Activated CD8-positive, alpha-beta memory T cell treated with anti-CD3 and anti-CD28 coated beads for 4 hours (primary cell): ENCODE measurements at places on chromosomes 5 and 9.

GRCh38 chr5:115456539-115457040 is 88.0 kb downstream of the FEM1C start:
- no peak for DNase-seq

DNA sequence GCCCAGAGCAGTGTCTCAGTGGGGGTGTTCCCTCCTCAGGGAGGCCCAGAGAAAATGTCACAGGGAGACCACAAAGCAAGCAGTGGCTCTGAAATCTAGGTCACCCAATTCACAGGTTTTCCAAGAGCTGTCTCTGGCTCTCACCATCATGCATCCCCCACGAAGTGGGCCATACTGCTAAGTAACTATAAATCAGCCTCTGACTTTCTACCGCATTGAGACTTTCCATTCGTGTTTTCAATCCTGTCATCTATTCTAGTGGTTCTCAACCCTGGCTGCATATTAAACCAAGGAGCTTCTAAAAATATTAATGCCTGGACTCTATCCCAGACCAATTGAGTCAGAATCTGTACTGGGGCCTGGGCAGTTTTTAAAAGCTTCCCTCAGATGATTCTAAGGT is 2.0 kb upstream of the C1QTNF3 start:
- no peak for DNase-seq

DNA sequence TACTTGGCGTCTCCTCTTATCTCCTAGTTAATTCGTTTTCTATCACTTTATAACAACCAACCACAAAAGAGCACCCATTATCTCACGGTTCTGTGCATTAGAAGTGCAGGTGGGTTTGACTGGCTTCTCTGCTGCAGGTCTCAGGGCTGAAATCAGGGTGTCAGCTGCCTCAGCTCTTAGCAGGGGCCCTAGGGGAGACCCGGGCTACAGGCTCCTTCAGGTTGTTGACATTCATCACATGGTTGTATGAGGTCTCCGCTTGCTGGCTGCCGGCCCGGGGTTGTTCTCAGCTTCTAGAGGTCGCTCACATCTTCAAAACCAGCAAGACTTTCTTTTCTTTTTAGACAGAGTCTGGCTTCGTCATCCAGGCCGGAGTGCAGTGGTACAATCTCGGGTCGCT is 2.9 kb upstream of the ZMYND19 start:
- no peak for DNase-seq

DNA sequence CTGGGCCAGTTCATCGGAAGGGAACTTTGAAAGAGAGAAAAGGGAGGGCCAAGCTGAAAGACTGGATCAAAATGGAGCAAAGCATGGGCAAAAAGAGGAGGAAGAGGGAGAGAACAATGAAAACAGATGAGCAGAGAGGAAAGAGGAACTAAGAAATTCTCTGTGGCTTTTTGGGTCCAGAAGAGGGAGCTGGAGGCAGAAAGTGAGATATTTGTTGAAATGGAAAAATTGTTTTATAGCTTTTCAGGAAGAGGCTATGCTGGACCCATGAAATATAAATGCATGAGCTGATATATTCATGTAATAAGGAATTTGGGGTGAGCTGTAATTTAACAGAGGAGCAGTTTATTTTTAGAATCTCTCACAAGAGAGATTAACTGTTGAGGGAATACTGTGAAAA is 457.3 kb downstream of the DMAC1 start:
- no peak for DNase-seq

- no peak for DNase-seq
Measured at GRCh38 chr5:134873494-134873893, 677 bp upstream of the TXNDC15 start.

- DNase-seq, result no peak
Measured at GRCh38 chr9:86175743-86176456, 76.5 kb upstream of the GOLM1 start.

DNA sequence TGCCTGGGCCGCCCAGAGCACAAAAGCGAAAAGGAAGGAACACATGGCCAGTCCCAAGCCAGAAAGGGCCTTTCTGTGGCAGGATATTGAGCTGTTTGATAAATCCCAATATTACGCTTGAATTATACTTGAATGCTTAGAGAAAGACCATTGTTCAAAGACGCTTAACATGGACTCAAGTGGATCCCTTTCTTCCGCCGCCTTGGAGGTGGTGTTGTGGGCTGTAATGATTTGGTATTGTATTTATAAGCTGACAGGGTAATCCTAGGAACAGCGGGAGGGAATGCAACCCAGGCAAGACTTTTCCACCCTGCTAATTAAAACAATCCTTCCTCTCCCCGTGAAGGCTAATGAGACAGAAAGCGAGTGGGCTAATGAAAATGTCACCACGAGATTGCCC is 24.9 kb downstream of the CFAP77 start:
- DNase-seq, result no peak

DNA sequence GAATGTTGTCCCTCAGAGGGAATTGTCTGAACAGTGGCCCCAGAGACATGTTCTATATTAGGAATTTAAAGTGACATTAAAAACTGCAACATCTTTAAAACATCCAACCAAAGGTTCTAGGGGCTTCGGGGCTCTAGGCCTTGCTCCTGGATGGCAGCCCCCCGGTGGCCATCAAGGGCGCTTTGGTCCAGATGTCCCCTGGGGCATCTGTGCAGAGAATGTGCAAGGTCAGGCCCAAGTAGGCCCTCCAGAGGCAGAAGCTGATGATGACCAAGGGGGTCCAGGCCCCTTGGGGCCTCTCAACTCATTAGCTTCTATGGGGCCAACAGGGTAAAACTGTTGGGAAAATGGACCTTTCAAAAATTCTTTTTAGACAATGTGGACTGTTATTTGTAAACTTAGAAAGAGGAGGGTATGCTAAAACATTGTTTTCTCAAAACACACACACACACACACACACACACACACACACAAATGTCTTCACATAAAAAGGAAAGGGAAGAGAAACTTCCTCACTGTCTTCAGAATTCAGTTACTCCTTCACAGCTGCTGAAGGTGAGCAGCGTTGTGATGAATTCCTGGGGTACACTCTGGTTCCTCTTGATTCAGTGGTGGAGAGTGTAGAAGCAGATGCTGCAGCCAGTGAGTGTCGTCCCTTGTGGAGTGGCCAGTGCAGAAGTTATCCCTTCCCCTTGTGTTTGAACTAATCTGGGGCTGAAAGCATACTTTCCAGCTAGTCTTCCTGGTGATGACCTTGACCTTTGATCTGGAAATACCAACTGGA is 125.2 kb downstream of the WDR41 start:
- no peak for DNase-seq

GRCh38 chr9:89588271-89588879 is 16.4 kb upstream of the GADD45G start:
- DNase-seq, result no peak

- DNase-seq, result no peak
Measured at GRCh38 chr9:18379073-18379811, 94.7 kb upstream of the ADAMTSL1 start.

DNA sequence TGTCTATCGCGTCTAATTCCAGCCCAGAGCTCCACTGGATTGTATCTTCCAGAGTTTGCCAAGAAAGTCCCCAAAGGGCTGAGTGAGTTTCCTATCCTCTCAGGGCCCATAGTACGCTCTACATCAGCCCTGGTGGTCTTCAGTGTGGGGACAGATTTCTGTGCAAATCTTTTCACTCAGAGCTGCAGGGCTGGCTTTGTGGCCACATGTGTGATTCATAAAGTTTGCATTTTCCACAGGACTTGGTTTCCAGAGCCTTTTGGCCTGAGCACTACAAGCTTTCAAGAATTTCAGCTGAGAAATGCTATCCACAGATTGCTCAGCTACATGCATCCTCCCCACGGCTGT is 76.7 kb upstream of the CXCL14 start:
- DNase-seq, result no peak

GRCh38 chr5:156846914-156847313 is 3.2 kb upstream of the PPP1R2B start:
- DNase-seq, result no peak

DNA sequence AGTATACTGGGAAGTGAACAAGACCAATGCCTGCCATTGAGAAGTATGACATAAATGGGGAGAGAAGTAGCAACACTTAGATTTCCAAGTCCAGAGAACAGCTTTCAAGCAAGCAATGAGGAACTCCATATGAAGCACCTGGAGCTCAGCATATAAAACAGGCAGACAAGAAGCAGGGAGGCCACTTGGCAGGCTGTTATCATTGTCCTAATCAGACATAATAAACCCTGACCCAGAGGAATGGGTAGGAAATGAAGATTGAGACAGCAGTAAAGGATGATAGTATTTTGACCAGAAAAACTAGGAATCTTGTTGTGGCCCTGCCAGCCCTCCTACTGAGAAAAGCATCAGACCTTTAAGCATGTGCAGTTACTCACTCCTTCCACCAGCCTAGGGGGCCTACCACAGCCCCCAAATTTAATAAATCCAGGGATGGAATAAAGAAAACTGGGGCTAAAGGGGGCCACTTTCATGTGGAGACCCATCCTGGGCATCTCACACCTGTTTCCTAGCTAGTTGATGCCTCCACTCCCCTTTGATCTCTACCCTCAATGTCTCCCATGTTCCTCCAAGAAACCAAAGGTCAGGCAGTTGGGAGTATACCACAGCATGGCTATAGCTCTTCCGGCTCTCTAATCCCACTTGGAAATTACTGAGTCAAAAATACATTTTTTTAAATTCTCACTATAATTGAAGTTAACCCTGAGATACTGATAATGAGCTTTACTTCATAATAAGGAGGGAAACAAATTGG is 135.1 kb downstream of the SIL1 start:
- DNase-seq, result no peak

GRCh38 chr9:17862101-17862500 is 283.2 kb downstream of the SH3GL2 start:
- no peak for DNase-seq

DNA sequence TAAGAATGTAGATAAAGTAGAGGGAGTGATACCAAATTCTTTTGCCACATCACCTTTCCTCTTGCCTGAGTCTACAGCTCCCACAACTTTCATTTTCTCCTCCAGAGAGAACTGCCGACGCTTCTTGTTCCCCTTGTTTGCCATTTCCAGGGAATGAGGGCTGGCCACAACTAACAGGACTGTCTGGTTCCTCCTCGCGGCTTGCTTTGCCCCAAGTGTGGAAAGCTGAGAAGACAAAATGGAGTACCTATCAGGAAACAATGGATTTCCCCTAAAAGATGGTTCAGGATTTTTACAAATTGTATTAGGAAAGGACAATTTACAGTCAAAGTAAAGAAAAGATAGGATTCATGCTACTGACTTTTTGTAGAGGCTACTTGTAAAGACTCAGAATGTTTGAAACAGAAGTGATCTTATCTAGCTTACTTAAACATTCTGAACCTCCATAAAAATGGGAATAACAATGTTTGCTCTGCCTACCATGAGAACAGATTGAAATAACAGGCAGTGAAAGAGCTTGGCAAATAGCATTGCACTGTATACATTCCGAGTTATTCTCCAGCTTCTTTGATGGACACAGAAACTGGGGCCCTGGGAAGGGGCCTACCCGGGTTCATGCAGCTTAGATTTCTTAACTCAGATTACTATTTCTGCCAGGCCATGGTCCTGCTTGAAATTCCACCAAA is 4.1 kb downstream of the TIGD6 start:
- DNase-seq, result no peak

DNA sequence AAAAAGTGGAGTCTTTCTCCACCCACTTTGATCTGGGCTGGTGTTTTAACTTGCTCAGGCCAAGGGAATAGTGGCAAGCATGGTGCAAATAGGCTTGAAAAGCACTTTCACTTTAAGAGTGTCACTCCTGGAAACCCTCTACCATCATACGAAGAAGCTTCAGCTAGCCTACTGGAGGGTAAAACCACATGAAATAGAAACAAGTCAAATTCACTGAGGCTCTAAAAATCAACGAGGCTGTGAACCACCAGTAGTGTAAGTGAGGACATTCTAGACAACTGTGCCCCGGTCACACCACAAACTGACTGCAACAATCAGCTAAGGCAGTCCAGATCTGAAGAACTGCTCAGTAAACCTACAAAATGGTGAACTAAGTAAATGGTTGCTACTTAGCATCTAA is 2366.3 kb upstream of the C9orf72 start:
- no peak for DNase-seq

- no peak for DNase-seq
Measured at GRCh38 chr5:66436721-66437120, 159.5 kb upstream of the MAST4 start.

GRCh38 chr5:127549551-127549950 is 32.1 kb downstream of the PRRC1 start:
- no peak for DNase-seq

GRCh38 chr5:159936686-159937329 is 20.5 kb downstream of the ADRA1B start:
- no peak for DNase-seq

- no peak for DNase-seq
Measured at GRCh38 chr5:139783436-139783965, 12.1 kb upstream of the PSD2 start.

DNA sequence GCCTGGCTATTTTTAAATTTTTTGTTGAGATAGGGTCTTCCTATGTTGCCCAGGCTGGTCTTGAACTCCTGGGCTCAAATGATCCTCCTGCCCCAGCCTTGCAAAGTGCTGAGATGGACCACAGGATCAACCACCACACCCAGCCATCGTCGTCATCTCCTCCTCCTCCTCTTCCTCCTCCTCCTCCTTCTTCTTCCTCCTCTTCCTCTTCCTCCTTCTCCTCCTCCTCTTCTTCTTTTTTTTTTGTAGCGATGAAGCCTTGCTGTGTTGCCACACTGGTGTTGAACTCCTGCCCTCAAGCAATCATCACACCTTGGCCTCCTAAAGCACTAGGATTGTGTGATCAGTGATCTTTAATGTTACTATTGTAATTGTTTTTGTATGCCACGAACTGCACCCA is 49.4 kb upstream of the ERBIN start:
- DNase-seq, result no peak

- no peak for DNase-seq
Measured at GRCh38 chr9:117466111-117466510, 51.3 kb upstream of the ASTN2 start.

- DNase-seq, result no peak
Measured at GRCh38 chr5:169424279-169424655, 123.3 kb upstream of the SLIT3 start.

DNA sequence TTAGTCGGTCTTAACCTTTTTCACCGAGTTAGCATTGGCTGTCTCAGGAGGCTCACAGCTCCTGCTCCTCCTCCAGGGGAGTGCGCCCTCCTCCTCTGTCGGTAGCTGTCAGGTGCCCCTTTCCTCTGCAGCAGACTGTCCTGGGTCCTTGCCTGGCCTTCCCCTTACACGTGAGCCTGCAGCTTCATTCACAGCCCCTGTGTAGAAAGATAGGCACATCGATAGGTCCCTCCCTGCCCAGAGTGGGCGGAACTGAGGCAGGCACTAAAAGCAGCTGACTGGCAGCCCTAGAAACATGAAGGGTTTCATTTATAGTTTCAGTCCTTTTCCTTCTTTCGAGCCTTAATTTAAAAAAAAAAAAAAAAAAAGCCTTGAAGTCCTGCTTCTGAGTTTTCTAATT is 17.2 kb downstream of the TENT4A start:
- no peak for DNase-seq

- DNase-seq, result no peak
Measured at GRCh38 chr9:138120072-138120471, 242.5 kb downstream of the CACNA1B start.
